Hematopoietic multipotent progenitor cell treated with erythropoietin and hydrocortisone succinate and interleukin-3 and kit ligand, for 8 days (in vitro differentiated cells): ENCODE measurements at places on chromosomes 5 and 9.

- DNase-seq: no peak
Observed at GRCh38 chr9:20353524-20353923, 268.8 kb downstream of the MLLT3 start.

- DNase-seq: no peak
Observed at GRCh38 chr9:92333282-92333634, 7.5 kb downstream of the CENPP start.

DNA sequence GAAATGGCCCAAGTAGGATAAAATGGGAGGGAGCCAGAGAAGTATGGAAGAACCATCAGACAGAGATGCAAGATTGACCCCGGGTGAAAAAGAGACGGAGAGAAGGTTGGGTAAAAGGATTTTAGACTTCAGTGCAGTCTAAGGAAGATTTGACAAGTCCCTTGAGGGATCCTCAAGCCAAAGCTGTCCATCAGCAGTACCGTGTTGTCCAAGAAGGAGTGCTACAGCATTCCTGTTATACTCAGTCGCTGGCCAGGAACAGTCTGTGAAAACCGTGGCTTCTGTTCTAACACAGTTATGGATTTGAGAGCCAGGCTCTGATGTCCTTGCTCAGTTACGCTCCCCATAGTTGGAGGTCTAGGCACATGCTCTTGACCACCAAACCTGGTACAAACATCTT is 383.9 kb upstream of the DAB2 start:
- DNase-seq: no peak

DNA sequence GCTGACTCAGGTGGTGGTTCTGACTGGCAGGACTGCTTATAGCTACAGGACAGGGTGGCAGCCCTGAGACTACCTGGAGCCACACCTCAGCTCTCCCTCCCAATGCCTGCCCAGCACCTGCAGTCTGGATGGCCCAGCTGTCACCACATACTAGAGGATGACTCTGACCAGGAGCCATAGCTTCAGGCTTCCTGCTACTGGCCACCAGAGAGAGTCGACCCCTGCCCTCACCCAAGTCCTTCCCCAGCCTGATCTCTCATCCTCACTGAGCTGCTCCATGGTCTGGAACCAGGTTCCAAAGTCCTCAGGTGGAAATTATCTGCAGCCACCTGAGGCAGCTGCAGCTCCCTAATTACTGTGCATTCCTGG is 25.6 kb upstream of the TDRD7 start:
- DNase-seq: no peak

DNA sequence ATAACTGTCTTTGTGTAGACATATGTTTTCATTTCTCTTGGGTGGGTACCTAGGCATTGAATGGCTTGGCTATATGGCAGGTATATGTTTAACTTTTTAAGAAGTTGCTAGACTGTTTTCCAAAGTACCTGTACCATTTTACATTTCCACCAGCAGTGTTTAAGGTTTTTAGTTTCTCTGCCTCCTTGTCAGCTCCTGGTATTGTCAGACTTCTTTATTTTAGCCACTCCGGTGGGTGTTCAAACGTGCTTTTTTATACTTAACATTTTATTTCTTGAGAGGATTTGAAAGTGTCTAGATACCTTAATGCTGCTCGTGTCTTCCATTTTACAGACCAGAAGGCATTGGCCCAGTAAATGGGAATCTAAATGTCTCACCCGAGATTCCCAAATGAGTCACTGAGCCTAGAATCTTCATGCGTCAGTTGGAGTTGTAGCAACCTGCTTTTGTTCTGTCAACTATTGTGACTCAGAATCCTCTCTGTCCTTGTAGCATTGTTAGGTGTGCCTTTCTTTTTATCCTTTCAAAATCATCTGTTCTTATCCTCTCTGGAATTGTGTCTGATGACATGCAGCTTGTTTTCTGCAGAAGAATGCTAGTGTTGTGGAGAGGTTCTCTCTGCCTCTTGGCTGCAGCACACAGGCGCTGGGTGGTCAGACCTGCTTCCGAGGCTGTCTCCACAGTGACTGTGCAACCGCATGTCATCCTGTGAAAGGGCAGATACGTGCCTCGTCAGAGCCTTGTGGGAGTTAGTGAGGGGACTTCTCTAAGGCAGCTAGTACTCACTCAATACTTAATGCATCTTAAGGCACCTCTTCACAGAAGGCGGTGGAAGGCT is 291.8 kb downstream of the AOPEP start:
- DNase-seq: peak; percentile 52

DNA sequence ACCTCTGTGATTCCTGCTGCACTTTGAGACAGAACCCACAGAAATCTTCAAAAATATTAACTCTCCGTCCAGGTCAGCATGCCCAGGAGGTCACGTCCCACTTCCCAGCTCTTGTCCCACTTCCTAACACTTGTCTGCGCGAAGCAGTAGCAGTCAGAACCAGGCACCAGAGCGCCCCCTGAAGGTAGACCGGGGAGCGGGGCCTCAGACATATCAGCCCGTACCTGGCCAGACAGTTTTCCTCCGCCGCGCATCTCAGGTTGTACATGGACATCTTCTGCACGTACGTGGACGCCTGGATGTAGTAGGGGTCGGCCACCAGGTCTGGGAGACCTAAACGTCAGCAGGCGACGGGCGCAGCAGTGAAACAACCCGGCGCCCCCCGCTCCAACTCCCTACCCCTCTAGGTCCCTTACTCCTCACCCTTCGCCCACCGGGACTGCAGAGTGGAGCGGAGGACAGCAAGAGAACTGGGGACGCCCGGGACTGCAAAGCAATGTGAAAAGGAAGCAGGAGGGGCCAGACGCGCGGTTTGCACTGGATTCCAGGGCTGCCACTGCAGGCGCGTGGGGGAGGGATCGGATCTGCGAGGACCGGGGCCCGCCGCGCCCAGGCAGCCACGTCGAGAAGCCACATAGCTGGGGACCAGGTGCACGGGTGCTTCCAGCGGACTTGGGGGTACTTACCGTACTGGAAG is 1.2 kb downstream of the LOX start:
- peak; percentile 68 for DNase-seq

DNA sequence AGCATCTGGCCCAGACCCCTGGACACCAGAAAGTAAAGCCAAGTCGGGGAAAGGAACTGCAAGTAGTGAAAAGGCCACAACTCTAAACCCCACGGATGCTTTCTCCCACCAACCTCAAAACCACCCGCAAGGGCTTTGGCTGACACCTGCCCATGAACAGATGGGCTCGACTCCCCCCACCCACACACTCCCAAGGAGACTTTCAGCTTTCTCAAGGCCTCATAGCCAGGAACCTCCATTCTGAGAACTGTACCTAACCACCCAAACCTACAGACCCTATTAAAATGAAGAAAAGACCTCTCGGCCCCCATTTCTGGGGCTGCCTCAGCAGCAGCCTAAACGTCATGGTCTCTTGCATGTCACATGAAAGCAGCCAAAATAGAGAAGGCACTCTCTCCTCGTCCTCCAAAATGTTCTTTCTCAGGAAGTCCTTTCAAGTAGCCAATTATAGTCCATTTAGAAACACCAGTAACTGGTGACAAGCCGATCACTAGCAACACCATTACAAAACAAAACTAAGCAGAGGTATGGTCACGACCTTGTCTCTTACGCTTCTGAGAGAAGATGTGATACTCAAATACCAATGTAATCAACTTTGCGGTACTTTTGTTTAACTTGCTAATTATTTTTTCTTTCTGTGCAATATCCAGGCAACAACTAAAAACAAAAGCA is 2.9 kb downstream of the B4GALT1 start:
- DNase-seq: no peak

DNA sequence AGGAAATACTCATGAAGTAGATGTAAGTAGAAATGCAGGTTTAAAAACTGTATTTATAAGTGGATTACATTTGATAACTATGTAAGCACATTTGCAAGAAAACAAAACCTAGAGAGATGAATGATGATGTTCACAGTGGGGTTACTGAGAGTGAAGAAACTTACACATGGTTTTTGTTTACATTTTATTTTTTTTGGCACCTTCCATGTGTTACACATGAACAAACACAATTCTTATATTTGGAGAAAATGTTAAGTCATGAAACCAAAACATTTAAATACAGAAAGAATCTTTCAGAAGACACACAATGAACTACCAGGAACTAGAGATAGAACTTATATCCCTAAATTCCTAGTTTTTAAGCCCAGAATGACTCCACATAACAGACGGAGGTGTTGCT is 51.5 kb upstream of the SPATA31E1 start:
- no peak for DNase-seq

GRCh38 chr5:113058706-113059226 is 82.2 kb downstream of the DCP2 start:
- DNase-seq: no peak

DNA sequence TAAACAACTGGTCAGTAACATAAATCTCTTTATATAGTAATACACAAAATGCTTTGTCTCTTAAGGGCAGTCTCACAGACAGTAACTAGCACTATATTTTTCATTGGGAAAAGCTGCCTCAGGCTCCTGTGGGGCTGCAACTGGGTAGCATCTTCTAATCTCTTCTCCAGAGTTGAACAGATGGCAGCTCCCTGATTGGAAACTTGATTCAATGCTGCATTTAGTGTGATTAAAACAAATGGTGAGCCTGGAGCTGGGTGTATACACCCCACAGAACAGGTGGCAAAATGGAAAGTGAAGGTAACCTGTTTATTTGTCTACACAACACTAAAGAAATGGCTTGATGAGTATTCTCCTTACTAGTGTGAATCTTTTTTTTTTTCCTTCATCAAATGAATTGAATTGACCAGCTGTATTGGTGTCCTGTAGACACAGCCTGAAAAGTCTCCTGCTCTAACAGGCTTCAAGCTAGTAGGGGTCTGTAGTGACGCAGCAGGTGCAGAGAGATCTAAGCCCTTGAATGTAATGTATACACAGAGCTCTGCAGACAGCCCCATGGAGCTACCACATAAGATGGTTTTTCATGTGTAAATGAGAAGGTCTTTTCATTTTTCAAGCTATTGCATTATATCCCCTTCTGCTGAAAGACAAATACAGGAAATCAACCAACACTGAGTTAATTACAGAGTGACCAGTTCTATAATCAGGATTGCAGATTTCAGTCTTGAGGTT is 43.3 kb downstream of the IZUMO3 start:
- DNase-seq: no peak

DNA sequence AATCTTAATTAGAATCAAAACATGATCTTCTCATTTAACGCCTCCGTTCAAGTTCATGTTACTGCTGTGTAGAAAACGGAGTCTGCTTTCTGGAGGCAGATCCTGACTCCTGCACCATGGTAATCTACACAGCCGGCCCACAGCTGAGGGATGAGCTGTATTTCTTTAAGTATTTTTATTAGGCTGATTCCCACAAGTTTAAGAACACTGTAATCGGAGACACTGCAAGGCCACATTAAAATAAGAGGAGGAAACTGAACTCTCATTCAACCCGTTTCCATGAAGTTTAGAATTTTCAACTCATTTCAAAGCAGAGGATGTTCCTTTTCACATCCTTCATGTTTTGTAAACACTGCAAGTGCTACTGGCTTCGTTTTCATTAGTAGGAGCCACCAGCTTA is 372.2 kb downstream of the NFIB start:
- DNase-seq: no peak
